Cerebellum (tissue), 4 donors: ENCODE measurements at places on chromosomes 4 and X. TPM values are rescaled to one million over a fixed set of nuclear protein-coding genes. Genes with fewer than 3 reads are reported as not detected.

GRCh38 chrX:109831326-109831985 lies 98.4 kb upstream of the ACSL4 start:
- no peak for DNase-seq

GRCh38 chr4:152684007-152684406 lies 4.2 kb upstream of the TMEM154 start:
- no peak for DNase-seq

The CSAG1 gene
- total RNA-seq, result not detected

DNA sequence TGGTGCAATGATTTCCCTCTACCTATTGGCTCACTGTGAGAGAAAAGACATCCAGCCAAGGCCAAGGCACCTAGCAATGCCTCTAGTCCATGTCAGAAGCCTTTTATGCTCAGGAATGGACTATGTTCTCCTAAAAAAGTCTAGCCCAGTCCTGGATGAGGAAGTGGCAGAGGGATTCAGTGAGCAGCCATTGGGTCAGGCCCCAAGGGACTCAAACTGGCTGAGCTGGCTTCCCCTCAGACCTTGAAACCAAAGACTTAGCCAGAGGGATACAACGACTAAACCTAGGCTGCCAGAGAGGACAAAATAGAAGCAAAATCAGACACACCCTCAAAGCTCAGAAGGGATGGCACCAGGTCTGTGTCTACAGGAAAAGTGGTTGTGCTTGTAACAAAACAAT lies 49.1 kb downstream of the ARHGEF9 start:
- no peak for DNase-seq

- DNase-seq, result no peak
These were observed 202.3 kb upstream of the CENPE start for GRCh38 chr4:103400405-103400804.

DNA sequence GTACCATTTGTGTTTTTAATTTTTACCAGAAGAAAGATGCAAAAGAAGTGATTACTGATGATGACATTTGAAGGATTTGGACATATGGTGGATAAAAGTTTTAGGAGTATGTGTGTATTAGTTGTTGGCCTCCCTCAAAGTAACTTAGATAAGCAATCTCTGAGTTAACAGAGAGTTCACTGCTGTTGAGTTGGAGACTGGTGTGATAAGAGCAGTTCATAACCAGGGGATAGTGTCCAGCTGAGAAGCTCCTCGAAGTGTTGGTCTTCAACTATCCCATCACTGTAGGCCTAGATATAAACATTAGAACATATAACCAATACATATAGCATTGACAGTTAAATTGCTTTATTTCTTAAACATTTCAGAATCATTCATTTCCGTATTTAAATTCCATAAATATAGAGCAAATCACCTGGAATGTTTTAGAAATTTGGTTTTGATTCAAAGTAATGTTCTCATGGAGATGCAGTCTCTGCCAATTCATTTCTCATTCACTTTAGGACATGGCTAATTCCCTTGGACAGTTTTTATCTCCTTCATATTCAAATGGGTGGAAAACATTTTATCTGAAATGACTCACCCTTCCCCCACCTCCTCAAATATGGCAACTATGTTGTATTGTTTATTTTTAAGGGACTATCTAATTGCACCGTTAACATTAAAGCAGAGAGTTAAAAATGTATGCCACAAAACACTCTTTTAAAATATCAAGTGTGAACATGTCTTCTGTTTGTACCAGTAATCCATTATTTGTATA lies 136.8 kb upstream of the SLC4A4 start:
- DNase-seq, result no peak

The PAGE4 gene
- total RNA-seq, result not detected

- no peak for DNase-seq
These were observed 31.9 kb downstream of the BMP15 start for GRCh38 chrX:50942471-50942870.

- no peak for DNase-seq
These were observed 6.3 kb downstream of the ANXA3 start for GRCh38 chr4:78557841-78558240.

The FSTL5 gene
- total RNA-seq, result 85.7 TPM

The KDM5C gene
- total RNA-seq, result 105 TPM

- no peak for DNase-seq
These were observed 34.7 kb upstream of the RAB40AL start for GRCh38 chrX:102902355-102902754.

- DNase-seq, result no peak
These were observed 168.9 kb downstream of the ZNF674 start for GRCh38 chrX:46376246-46376885.

- DNase-seq, result no peak
These were observed 57.3 kb downstream of the STOX2 start for GRCh38 chr4:183962419-183962818.

The PABPC1L2A gene
- 0.91 TPM for total RNA-seq

- DNase-seq, result no peak
These were observed 7.4 kb downstream of the TADA2B start for GRCh38 chr4:7050481-7051143.

The GAGE1 gene
- total RNA-seq, result not detected

GRCh38 chr4:140754918-140755773 lies 1.0 kb downstream of the TBC1D9 start:
- no peak for DNase-seq

- DNase-seq, result no peak
These were observed 91.4 kb downstream of the STK32B start for GRCh38 chr4:5142726-5143125.

- no peak for DNase-seq
These were observed 105.0 kb upstream of the NR0B1 start for GRCh38 chrX:30414144-30414543.

- no peak for DNase-seq
These were observed 916.0 kb downstream of the FSTL5 start for GRCh38 chr4:161247831-161248230.

DNA sequence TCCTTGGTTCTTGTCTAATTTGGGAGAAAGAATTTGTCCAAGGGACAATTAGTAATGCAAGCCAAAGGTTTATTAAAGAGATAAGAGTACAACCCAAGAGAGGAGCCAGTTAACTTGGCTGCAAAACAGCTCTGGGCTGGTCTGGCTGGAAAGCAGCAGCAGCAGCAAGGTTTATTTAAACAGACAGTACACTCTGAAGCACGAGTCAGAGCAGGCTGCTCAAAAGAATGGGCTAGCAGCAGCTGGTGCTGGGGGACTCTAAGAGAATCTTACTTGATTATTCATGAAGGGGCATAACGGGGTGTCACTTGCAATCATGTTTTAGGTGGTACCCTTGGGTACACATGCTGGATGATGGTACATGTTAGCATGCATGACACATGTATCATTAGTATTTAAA lies 17.1 kb upstream of the CT47C1 start:
- DNase-seq, result no peak

GRCh38 chr4:176508780-176509331 lies 189.1 kb downstream of the SPCS3 start:
- DNase-seq, result no peak

GRCh38 chrX:341541-342101 lies 23.0 kb upstream of the GTPBP6 start:
- DNase-seq, result no peak

DNA sequence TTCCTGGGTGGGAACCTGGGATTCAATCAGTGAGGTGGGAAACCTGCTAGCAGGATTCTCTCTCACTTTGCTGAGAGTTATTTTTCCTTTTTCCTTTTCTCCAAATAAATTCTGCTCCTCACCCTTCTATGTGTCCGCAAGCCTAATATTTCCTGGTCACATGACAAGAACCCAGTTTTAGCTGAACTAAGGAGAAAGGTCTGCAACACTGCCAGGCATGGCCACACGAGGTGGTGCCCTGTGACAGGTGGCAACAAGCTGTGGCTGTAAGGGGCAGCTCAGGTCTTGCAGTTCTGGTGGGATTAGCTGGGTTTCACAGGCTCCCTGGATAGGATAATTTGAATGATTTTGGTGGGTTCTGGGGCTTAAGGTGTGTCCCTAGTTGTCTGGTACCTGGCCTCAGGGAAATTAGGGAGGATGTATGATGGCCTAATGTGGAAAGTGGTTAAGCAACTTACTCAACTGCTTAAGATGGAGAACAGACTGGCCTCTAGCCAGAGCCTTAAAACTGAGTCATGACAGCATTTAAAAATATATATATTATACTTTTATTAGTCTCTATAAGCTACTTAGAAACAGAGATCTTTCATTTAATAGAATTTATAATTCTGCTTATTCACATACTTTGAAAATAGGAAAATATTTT lies 215.0 kb downstream of the IL15 start:
- DNase-seq, result no peak

The CFAP299 gene
- 5.5 TPM for total RNA-seq

GRCh38 chr4:57040510-57040909 lies 61.8 kb downstream of the POLR2B start:
- no peak for DNase-seq

GRCh38 chr4:80017125-80017854 lies 55.7 kb downstream of the ANTXR2 start:
- DNase-seq, result no peak

GRCh38 chr4:126727461-126727860 lies 905.3 kb upstream of the INTU start:
- no peak for DNase-seq

The TLL1 gene
- 40.4 TPM for total RNA-seq

- DNase-seq, result peak; percentile 6
These were observed 187.1 kb downstream of the BCOR start for GRCh38 chrX:39910651-39911050.

DNA sequence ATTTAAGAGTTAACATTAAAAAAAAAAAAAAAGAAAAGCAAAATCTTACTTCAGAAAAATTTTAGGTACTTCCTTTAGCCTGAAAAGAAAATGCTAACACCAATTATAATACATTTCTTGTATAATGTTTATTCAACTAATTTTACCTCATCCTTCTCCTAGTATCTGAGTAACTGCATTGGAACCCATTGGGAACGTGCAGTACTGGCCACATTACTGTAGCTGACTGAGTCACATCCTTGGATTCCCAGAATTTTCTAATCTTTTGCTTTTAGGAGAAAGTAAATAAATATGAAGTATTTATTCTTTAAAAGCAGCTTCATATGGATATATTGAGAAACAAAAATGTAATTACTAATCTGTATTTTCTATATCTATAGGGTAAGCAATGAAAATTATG lies 82.6 kb upstream of the SLITRK2 start:
- no peak for DNase-seq

The MAP9 gene
- total RNA-seq, result 33.2 TPM

- no peak for DNase-seq
These were observed 112.1 kb downstream of the NR3C2 start for GRCh38 chr4:148330161-148330560.

The ARSJ gene
- total RNA-seq, result 0.64 TPM

The SGCB gene
- 59.4 TPM for total RNA-seq

- no peak for DNase-seq
These were observed 200.4 kb upstream of the GYPA start for GRCh38 chr4:144340931-144341330.

DNA sequence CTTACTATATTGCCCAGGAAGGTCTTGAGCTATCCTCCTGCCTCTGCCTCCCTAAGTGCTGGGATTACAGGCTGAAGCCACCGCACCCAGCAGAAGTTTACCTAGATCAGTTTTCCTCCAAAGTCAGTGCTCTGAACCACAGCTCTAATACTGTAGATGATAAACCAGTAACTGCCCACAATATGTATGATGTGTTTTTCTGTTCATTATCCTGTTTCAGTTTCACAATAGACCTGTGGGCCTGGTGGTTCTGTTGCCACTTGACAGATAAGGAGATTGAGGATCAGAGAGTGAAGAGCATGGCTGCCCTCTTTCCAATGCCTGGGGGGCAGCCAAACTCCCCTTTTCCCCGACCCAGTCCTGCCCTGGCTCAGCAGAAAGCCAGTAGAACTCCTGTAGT lies 87.0 kb downstream of the EFNB1 start:
- DNase-seq, result no peak

The ARR3 gene
- not detected for total RNA-seq

The IL13RA1 gene
- 6.7 TPM for total RNA-seq

DNA sequence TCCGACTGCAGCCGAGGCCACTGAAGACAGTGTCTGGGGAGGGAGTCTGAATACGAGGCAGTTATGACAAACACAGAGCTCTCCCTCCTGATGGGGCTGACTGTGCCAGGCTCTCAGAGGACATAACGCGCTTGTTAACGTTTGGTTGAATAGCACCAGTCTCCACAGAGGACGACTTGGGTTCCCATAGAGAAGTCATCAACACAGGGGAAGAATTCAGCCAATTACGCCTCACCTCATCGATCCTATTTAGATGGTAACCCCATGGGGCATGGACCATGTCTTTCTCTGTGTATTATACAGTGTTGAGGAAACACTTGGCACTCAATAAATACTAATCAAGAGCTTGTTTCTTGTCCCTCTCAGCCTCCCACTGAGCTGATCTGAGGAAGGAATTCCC lies 642.6 kb upstream of the LCORL start:
- peak; percentile 1 for DNase-seq

The GPR50 gene
- not detected for total RNA-seq

The PRICKLE3 gene
- 1.2 TPM for total RNA-seq

The EIF2S3 gene
- total RNA-seq, result 122 TPM

DNA sequence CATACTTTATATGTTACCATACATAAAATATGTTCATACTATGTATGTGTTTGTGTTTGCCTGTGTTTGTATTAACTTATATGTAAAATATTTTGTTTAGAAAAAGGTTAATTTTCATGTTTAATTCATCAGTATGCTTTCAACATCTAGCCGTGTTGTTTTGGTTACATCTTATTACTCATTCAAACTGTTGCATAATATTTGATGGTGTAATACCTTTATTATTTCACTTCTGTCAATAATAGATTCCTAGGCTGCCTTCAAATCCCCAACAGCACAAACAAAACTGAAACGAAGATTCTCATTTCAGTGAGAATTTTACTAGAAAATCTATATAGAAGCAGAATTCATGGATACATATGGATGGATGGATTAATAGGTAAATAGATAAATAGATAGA lies 462.3 kb upstream of the ADGRL3 start:
- DNase-seq, result no peak

The PGAM4 gene
- total RNA-seq, result not detected

DNA sequence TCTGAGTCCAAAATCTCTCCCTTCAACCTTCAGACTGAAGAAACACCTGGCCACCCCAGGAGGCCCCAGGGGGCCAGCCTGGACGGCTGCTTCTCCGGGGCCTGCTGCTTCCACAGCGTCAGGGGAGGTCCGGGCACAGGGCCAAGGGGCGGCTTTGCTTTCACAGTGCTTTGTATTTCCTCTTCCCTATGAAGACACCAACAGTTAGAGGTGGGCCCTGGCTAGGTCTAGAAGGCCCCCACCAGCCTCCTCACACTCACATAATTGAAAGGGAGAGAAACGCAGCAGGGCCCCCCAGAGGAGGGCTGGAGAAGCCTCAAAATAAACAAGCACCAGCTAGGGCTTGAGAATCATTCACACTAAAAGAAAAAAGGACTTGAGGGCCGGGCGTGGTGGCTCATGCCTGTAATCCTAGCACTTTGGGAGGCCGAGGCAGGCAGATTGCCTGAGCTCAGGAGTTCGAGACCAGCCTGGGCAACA lies 17.8 kb downstream of the SCD5 start:
- no peak for DNase-seq
